ENCODE measurements at places on chromosomes 3 and 15.
A peak's percentile ranks its signal among the peaks of the same experiment; 100 is the strongest.

DNA sequence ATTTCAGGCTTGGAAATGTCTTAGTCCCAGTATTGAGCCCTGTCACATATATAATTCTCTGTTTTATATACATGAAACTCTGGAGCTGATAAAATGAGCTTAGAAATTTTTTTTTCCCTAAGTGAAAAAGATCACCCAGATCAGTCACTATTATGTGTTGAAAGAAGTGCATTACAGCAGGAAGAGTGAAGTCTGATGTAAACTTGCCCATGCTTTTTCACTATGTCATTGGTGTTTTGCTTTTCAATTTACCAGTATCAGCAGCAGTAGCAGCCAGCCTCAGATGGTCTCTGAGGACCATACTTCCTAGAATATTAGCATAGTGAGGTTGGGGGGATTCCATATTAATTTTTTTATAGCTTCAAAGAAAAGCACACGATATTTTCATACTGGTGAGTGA is 255.6 kb upstream of the KCNH8 start:
- DNase-seq: no peak

DNA sequence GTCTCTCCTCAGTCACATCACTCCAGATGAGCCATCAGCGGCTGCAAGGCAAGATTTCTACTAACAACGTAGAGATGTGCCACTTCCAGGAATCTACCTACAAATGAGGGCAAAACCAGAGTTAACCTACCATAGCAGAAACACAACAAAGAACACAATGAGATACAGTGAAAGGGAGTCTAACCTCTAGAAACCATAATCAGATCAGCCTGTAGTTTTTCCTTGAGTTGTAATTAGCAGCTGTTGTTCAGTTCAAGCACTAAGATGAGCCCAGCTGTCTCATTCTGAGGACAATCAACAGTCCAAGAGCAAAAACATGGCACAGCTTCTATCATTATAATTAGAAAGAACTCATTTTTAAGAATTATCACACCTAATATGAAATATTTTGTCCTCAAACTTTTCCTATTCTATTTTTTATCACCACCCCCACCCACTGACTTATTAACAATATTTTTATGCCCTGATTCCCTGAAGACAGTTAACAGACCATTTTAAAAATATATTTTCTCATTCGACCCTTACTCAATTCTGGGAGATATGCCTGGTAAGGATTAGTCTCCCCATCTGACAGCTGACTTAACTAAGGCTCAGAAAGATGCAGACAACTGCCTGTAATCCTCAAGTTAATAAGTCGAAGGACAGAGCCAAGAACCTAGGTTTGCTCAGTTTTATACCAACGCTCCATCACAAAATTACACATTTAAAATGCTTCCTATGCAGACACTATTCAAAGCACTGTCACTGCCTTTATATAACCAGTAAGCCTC is 50.1 kb downstream of the MAGI1 start:
- no peak for DNase-seq

- DNase-seq: no peak
Measured at GRCh38 chr3:119657887-119658702, 2.3 kb downstream of the POPDC2 start.

GRCh38 chr15:63401714-63402497 is 20.3 kb upstream of the CA12 start:
- DNase-seq: no peak

DNA sequence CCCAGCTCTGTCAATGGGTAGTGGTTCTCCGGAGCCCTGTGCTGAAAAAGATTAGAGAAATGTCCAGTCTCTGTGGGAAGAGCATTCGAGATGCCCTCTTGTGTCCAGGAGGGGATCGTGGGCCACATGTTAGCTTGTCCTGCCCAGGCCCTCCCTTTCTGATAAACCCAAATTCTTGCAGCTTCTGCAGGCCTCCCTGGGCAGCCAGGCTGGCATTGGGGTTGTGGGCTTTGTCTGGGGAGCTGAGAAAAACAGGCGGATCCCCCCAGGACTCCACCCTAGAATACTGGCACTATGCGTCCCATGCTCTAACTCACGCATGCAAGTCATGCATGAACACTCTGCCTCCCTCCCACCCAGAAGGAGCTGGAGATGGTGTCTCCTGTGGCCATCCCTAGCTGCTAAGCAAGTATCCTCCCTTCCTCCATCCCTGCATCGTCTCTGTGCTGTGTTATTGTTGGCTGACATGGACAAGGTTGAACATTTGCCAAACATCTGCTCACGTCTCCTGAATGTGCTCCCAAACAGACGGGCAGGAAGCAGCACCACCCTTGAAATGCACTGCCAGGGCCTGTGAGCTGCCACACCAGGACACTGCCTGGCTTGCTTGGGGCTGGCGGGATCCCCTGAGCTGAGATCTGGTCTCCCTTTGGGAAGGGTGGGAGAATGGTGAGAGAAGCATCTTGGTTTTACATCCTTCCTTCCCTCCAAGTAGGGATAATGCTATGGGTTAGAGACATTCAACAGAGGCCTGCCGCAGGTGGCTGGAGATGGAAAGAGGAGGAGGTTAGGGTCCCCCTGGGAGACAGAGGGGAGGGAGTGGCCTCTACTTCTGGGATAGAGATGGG is 26.5 kb downstream of the CFAP161 start:
- peak; percentile 57 for DNase-seq

All from testis (tissue), 5 donors.